ENCODE measurements at places on chromosomes 4 and X.

GRCh38 chrX:136626891-136627290 is 21.1 kb upstream of the CD40LG start:
- DNase-seq: no peak

DNA sequence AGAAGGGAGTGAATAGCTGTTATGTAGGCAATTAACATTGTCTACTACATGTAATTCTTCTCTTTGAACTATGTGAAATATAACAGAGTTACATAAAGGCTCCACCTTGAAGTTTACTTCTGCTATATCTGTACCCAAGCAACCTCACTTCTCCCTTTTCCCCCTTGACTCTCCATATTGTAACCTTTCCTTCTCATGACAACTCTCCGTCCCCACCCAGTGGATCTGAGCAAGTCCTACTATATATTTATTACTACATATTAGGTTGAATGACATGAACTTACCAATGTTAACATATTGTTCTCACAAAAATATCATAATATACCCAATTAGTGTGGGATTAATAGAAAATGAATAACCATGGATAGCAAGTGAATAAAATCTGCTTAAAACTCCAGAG is 93.2 kb upstream of the ATP8A1 start:
- DNase-seq: peak; percentile 46

DNA sequence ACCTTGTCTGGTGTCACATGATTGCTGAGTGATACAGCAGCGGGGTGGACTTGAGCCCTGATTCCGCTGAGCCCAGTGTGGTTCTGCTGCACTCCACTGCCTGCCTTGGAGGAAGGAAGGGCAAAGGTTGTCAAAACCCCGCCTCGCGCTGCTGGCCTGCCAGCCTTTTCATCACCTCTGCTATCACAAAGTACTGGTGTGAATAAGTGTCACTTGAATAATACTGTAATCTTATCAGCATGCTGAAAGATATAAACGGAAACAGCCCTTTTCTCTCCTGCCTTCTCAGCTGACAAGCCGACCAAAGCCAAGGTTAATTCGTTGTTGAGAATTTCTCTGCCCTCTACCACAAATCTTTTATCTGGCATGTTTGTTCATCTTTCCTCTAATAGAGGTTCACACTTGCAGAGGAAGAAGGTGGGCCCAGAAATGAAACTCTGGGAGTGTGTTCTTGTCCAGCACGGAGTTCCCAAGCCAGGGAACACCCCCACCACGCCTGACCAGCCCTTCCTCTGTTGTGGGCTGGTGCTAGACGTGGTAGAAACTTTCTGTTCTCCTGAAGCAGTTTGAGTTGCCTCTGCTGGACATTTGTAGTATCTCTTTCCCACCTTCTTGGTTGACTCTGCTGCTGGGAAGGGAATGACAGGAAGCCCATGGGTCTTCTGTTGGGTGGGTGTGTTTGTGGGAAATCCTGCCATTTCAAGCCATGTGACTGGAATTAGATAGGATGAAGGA is 21.5 kb downstream of the FHDC1 start:
- DNase-seq: no peak

DNA sequence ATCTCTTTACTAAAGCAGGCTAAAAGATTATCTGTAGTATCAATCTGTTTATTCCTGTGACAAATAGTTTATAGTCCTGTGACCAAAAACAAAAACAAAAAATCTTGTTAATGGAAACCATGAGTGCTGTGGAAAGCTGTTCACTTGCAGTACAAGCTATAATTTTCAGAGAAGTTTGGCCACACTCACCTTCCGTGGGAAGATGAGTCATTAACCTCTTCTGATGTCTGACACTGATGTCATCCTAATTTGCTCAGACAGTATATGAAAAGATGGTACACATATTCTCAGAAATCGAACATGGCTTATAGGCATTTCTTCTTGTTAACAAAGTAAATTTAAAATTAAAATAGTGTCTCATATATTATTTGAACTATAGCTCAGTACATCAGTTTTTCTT is 19.9 kb upstream of the ENPP6 start:
- peak; percentile 31 for DNase-seq

- no peak for DNase-seq
Measured at GRCh38 chr4:156975686-156976085, 4.1 kb upstream of the PDGFC start.

DNA sequence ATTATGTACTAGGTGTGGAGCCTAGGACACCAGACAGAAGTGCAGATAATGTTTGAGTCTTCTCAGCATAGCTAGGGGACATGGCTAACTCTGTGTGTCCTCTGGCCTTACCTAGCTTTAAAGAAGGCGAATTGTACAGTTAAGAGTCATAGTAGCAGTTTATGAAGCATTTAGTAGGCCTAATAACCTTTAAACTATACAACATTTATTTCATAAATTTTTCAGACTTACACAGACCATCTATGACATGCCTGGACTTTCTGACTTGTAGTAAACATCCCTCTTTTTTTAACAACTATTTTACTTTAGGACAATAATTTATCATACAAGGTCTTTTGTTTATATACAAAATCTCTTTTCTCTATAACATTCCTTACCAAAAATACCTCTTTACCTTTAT is 37.4 kb downstream of the ETNPPL start:
- no peak for DNase-seq

DNA sequence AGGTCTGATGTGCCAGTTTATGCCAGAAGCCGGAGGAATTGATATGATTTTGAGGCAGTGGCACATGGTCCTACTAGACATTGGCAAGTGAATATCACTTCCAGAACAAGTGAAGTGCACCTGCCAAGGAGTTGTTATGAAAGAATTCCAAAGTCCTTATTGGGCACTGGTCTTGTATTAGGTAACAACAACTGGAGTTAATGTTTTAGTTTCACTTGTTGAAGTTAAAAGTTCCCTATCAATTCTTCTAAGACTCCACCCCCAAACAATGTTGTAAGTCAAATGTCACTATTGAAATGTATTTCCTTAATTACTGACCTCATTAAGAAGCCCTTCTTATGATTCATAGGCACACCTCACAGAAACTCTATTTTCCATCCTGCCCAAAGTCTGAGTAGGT is 3.1 kb downstream of the TET2 start:
- no peak for DNase-seq

GRCh38 chr4:147409350-147409749 is 71.5 kb upstream of the EDNRA start:
- DNase-seq: no peak

- no peak for DNase-seq
Measured at GRCh38 chrX:55522596-55523276, 33.1 kb upstream of the USP51 start.

DNA sequence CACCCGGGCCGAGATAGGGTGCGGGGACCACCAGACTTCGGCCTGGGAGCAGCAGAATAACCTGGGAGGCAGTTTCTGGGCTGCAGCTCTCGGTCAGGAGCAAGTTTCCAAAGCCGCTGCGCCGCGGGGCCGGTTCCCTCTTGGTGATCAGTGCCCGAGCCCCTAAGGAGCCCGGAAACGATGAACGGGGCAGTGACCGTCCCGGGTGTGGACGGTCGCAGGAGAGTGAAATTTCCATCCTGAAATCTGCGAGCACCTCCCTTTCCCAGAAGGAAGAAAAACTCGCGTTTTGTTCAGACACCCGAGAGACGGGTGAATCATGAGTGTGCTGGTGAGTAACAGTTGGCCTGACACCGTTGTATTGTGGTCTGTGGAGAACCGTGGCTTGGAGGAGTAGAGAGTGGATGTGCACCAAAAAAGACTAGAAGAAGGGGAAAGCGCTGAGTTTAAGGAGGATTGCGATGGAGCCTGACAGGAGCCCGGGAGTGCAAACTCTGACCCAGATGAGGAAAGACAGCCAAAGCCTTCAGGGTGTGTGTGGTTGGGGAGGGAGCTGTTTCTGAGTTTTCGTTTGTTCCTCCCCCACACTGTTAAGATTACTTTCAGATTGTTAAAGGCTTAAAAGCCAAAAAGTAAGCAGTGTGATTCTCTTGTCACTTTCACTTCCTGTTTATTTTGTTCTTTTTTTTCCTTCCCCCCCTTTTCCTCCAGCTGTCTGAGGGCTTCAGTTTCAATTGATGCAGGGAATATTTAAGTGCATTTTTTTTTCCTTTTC is 828 bp downstream of the MCUB start:
- peak; percentile 55 for DNase-seq

DNA sequence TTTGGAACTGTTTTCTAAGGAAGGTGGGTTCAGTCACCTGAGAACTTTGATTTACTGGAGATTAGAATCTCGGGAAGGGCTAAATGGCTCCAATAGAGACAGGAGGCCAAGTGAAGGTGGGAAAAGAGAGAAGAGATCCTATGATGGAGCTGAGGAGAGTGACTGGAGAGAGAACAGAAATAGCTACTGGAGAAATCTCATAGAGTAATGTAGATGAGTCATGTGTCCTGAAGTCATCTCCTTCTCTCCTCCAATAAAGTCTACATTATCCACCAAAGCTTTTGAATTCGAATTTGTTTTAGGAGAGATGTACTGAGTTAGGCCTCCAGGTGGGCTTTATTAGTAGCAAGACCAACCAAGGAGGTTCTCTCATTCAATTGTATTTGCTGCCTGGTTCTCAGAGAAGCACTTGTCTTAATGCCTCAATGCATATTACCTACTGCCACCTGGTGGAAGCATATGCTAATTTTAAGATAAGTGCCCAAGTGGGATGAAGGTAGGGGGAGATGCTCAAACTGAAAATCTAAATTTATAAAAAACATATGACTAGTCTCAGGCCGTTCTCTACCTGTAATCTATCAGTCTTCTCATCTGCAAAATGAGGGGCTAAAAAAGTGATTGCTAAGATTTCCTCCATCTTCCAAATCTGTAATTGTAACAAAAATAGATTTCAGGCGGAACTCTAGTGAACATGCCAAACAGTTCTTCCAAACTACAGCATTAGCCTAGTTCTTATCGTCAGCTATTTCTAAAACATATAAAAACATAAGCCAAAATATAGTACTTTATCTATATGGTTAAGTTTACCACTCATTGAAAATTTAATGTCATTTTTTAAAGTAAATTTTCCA is 24.4 kb downstream of the TXK start:
- DNase-seq: no peak

GRCh38 chr4:169070071-169070894 is 60.2 kb upstream of the CBR4 start:
- no peak for DNase-seq

All from activated CD8-positive, alpha-beta memory T cell treated with anti-CD3 and anti-CD28 coated beads, Interleukin-2, amount 50 U/mL, for 4 hours (primary cell).